ENCODE measurements at places on chromosomes 16 and 17.

DNA sequence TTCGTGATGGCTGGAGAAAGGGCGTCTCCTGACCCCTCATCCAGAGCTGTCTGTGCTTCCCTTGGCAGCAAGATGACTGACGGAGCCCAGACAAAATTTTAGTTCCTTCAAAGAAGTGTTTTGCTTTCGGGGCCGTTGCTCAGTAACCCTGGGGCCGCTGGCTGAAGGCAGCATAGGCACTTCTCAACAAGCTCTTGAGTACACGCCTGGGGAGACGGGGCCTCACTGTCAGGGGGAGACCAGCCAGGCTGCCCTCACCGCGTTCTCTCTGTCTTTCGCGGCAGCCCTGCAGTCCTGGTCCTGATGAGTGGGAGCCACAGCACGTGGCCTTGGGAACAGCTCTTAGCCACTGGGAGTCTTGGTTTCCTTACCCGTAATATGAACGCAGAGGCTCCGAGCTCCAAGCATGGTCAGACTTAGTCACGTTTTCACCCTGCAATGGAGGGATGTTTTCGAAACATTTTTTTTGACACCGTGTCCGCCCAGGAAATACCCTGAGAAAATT is 86.0 kb downstream of the IRF8 start:
- DNase-seq, result no peak

- DNase-seq, result no peak
These were observed 342.7 kb downstream of the SOX9 start for GRCh38 chr17:72463287-72464102.

- DNase-seq, result no peak
These were observed 9.4 kb upstream of the PHOSPHO1 start for GRCh38 chr17:49239963-49240362.

- no peak for DNase-seq
These were observed 184.7 kb downstream of the C16orf95 start for GRCh38 chr16:87132361-87133014.

DNA sequence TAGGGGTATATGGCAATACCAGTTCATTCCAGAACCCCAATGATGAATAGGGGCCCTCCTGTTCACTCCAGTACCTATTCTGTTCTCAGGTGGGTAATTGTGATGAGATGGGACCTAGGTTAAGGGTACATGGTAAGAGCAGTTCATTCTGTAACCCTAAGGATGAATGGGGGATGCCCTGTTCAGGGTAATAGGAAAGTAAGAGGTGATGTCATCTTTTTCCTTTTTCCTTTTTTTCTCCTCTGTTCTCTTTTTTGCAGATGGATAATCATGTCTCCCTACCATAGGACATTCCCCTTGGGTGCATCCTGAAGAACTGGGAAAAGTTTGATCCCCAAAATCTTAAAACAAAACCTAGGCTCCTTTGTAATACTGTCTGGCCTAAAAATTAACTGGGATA is 25.0 kb upstream of the SLC6A2 start:
- no peak for DNase-seq

- DNase-seq, result no peak
These were observed 67.8 kb downstream of the WSB1 start for GRCh38 chr17:27361695-27362094.

GRCh38 chr17:78952706-78953105 is 27.0 kb downstream of the LGALS3BP start:
- no peak for DNase-seq
